Activated CD4-positive, alpha-beta T cell treated with anti-CD3 and anti-CD28 coated beads, Interleukin-2, amount 50 U/mL, for 48 hours (primary cell): ENCODE measurements at places on chromosomes 12 and 14.

GRCh38 chr12:52515927-52516831, 4.0 kb downstream of the KRT5 start:
- DNase-seq, result no peak

DNA sequence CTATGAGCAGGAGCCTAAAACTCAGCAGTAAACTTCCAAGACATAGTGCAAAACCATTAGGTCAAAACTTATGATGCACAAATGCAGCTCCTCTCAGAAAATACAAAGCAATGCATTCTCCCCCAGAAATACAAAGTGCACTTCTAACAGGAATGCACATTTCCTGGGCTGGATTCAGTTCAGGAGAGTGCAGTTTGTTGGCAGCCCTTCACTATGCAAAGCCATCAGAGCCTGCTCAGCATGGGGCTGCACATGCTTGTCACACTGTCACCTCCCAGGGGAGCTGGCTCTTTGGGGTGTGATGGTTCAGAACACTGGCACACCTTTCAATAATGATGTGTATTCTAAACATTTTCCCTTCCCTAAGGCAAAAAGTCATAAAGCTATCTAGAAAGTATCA, 110.4 kb downstream of the KCNK10 start:
- DNase-seq, result no peak

DNA sequence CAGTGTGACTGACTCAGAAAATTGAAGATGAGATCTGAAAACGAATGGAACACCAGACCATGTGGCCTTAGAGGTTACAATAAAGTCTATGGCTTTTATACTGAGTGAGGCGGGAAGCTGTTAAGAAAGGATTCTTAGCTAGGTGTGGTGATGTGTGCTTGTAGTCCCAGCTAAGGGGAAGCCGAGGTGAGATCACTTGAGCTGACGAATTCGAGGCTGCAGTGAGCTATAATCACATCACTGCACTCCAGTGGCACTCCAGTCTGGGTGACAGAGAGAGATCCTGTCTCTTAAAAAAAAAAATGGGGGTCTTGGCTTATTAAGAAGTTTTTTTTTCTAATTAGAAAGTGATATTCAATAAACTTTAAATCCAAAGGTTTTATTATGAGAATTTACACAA, 678.6 kb downstream of the TMTC2 start:
- no peak for DNase-seq

DNA sequence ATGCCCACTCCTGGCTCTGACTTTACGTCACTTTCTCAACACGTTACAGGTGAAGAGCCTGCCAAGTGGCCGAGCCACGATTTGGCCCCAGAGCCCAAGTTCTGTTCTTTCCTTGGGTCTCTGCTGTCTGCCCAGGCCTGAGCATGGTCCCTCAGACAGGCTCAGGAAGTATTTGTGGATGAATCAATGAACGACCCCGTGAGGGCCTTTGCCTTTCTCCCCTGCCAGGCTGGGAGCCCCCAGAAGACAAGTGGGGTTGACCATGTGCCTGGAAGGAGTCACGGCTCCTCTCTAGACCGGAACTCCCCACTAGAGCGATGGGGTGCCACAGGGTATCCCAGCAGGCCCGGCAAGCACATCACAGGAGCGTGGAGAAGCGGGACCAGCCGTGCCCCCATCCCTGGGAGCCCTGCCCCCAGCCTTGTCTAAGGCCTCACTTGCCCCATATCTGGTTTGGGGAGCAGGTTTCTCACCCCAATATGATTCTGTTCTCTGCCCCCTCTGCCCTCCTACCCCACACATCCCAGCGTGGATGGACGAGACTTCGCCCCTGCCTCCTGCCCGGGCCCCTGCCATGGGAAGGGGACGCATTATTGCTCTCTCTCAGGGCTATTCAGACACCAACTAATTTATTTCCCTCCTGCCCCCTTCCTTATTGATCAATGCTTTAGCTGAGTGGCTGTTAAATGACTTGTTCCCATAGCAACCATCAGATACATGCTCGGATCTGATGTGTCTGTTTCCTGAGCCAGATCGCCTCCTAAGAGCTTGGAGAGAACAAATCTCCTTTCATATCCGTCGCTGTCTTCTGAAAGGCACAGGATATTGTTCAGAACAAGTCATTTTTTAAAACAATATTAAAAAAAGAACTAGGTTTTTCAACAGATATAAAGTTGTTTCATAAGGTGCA, 69.0 kb downstream of the DIO3 start:
- DNase-seq, result no peak

DNA sequence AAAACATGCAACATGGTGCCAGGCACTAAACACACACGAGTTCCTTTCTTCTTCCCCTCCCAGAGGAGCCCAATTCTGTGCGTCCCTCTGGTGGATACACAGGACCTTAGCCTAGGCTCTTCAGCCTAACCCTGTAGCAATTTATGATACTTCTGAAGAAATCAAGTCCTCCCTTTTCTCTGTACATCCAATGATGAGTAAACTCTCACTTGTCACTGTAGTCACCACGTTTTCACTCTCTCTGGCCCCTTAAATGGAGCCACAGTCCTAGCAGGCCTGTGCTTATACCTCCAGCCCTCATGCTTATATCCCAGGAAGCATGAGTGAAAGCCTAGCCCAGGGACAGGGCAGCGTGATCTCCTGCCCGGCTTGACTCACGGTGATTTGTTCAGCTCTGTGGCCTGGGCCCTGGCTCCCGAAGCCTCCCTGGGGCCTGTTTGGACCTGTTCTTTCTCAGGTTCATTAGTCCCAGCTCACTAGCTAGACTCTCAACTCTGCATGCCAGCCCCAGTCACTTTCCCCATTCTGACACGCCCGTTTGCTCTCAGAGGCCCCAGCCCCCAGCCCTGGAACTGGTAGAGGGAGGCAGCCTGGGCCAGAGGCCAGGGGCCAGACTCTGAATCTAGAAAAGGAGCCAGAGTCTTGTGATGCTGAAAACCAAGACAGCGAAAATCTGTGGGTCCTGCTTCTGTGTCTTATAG, 24.1 kb upstream of the PLEKHG3 start:
- DNase-seq, result no peak

- DNase-seq, result peak; percentile 5
Observed at GRCh38 chr12:128259556-128260070, 7.4 kb upstream of the TMEM132C start.

- no peak for DNase-seq
Observed at GRCh38 chr12:132674561-132674960, 12.6 kb downstream of the POLE start.

DNA sequence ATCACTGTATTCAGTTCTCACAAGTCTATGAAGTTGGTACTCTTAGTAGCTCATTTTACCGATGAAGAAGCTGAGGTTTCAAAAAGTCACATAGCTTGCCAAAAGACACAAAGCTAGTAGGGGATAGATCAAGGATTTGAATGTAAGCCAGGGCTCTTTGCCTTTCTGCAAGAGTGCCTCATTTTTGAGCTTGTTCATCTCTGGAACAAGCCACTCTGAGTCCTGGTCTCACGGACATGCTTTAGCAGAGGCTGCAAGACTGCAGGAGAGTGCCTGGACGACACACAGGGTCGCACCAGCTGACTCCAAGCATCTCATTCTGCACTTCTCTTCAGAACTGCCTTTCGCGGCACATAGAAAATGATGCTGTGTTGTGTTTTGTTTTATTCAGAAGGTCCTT, 3.7 kb downstream of the NUAK1 start:
- no peak for DNase-seq

- DNase-seq, result no peak
Observed at GRCh38 chr12:104582739-104583138, 126.0 kb downstream of the CHST11 start.

DNA sequence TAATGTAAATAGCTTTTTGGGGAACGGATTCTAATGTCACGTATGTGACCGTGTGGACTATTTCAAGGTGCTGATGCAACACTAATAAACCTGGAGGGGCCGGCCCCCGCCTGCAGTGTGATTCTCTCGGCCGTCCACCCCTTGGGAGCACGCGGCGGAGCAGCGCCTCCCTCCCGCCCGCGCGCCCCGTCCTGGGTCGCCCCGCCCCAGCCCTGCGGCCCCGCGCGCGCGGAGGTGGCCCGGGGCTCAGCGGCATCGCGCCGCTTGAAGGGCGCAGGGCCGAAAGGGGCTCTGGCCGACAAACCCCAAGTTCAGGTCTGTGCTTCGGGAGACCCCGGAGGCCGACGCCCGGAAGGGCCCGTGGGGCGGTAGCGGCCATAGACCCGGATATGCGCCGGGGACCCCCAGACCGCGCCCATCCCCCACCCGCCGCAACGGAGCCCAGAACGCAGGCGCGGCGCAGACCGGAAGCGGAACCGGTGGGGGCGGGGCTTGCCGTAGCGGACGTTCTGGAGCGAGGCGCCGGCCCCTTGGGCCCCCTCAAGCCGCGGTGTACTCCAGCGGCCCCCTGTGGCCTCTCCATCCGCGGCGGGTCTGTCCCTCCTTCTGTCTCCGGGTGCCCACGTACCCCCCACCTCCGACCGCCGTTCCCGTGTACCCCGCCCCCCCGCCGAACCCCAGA, at the start of gene TEX22:
TEX22 (plus strand) TSS at position 495 of the 682 bp plus-strand sequence. CDS start 803 bp downstream, outside the sequence.
- peak; percentile 93 for DNase-seq
